Stimulated activated CD4-positive, alpha-beta T cell treated with anti-CD3 and anti-CD28 coated beads, TNF-alpha, amount 100 ng/mL, for 48 hours (primary cell): ENCODE measurements at places on chromosomes 4 and X.

GRCh38 chrX:41718481-41719235, 5.3 kb upstream of the GPR82 start:
- no peak for DNase-seq

GRCh38 chr4:38223782-38224236, 263.6 kb downstream of the PTTG2 start:
- DNase-seq = no peak

DNA sequence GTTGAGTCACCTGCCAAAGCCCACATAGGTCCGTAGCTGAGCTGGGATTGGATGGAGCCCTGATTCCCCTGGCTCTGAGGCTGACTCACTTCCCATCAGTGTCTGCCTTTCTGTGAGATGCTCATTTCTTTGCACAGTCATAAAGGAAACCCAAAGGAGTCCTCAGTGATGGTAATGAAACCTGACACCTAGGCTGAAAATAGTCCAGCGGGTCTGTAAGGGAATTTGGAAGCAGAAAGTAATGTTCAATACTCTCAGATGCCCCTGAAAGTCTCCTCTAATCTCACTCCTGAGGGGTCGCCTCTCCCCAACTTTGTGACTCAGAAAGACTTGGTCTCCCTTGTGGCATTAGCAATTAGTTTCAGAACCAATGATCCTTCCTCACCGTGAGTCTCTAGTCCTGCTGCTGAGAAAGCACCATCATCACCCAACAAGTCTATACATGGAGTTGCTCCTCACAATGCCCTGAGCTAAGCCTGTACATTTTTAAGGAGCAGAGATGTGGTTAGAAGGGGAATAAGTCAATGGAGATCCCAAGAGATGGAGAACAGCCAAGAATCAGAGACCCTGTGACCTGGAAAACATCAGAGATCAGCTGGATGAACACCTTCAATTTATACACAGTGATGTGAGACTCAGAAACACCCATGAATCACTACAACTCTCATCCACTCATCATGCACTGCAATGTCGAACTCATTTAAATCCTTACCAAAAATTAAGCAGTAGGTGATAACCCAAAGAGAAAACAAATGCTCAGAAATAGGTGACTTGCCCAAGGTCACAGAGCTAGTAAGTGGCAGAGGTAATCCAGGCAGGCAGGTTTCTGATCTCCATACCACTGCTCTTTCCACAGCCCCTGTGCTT, 219.0 kb upstream of the CPEB2 start:
- DNase-seq = peak; percentile 21

DNA sequence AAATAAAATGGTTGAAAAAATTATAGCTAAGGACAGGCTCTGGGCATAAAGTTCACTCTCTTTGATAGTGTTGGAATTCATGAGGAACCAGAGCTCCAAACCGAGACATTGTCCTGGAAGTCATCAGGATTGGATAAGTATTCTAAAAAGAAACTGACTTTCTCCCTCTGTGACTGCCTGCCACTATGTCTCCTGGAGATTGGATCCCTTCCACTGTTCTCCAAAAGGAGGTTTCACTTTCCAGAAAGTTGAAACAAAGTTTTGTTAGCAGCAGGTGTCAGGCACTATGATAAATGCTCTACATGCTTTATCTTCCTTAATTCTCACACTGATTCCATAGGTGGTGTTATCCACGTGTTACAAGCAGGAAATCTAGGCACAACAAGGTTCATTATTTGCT, 16.8 kb downstream of the BANK1 start:
- no peak for DNase-seq

DNA sequence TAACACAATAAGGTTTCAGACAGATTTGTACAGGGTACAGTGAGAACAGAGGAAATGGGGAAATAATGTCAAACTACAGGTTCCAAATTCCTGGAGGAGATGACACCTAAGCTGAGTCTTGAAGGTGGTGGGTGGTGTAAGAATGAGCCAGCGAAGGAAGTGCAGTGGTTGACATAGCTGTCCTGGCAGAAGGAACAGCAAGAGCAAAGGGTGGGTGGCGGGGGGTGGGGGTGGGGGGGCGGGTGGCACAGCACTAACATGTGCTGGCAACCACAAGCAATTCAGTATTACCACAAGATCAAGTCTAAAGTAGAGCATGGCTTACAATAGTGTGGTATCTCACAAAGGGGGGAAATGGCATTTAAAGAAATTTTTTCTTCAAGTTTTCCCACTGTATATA, 13.1 kb upstream of the G3BP2 start:
- DNase-seq = no peak

DNA sequence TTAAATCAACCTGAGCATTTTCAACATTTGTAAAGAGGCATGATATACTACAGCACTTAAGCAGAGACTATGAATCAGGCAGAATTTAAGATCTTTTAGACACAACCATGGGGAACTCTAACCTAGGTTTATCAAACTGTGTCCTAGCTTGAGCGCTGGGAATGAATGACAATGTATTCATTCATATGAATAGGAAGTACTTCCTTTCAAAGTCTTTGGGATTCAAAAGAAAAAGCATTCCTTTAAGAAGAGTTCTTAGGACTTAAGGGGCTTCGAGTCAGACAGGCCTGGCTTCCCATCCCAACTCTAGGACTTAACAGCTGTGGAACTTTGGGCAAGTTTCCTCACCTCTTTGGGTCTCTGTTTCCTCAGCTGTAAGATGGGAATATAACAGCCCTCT, 104.6 kb downstream of the ANAPC4 start:
- DNase-seq = no peak

DNA sequence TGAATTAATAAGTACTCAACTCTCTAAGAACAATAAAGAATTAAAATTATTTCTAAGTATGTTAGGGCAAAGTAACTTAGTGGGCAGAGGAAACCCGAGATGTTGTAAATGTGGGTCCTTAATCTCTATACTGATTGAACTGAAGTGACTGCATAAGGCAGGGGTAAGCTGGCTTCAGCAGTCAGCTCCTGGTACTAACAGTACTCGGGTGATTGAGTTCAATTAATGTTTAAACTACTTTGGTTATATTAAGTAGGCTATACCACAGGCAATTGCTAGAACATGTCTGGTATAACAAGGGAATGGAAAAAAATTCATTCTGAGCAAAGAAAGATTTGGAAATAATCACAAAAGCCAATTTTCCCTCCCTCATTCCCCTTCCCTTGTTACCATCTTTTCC, 90.7 kb downstream of the LNX1 start:
- DNase-seq = no peak

DNA sequence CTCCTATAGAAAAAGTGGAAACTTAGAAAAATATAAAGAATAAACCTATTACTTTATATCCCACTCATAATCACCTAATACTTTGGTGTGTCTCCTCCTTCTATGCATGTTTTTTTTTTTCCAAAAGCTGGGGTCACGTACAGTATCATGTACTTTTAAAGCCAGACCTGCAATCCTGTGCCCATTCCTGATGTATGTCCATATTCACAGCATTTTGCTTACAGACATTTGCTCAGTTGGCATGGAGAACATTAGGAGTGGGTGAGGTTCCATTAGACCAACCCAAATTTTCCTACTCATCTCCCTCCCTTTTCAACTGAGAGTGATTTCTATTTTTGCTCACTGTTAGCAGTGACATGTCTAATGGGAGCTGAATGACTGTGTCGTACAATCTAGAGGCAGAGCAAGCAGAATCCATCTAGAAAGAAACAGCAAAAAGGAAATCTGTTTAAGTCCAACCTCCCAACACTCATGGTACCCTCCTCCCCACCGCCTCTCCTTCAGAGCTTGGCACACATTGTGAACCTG, 195.6 kb upstream of the KLF3 start:
- no peak for DNase-seq

GRCh38 chr4:109699553-109700225, 3.6 kb downstream of the CASP6 start:
- DNase-seq = no peak

- DNase-seq = no peak
These were observed 14.6 kb downstream of the PLP1 start for GRCh38 chrX:103791228-103791627.

DNA sequence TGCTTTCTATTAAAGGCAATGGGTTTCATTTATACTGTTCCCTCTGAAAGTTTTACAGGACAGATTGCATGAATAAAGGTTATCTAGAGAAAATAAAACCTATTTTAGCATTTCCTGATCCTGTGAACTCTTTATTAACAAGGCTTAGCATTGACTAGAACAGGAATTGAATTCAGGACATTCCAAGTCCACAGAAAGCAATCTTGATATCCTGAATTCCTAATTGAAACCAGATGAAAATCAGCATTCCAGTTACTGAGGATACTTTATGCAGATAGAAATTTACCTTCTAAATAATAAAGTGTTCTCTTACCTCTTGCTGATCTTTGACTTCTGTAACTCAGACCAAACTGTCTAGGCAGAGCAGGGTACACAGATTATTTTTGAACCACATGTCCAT, 151.4 kb downstream of the ZNF518B start:
- DNase-seq = no peak

GRCh38 chrX:11770320-11770719, 12.3 kb downstream of the MSL3 start:
- no peak for DNase-seq

GRCh38 chr4:139207247-139207646, 30.2 kb upstream of the ELF2 start:
- no peak for DNase-seq

GRCh38 chr4:169658196-169658595, 37.8 kb downstream of the CLCN3 start:
- no peak for DNase-seq

DNA sequence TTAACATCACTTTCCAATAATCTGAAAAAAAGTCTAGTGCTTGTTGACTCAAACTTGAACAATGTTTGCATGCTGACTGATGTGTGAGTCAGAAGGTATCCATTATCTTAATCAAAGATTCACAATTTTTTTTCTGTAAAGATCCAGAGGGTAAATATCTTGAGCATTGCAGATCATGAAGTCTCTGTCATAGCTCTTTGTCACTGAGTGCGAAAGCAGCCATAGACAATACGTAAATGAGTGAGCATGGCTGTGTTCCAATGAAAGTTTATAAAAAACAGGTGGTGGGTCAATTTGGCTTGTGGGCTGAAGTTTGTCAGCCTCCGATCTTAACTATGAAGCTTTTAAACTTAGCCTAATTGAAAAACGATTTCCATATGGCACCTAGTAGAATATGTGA, 37.7 kb downstream of the NHS start:
- no peak for DNase-seq

- DNase-seq = no peak
These were observed 617.7 kb upstream of the SMIM31 start for GRCh38 chr4:164136180-164136616.

GRCh38 chrX:38982370-38982769, 181.1 kb downstream of the MID1IP1 start:
- no peak for DNase-seq

- DNase-seq = no peak
These were observed 27.2 kb downstream of the UPRT start for GRCh38 chrX:75301060-75301459.

- no peak for DNase-seq
These were observed 67.2 kb downstream of the TMEM131L start for GRCh38 chr4:153533387-153533786.

- DNase-seq = no peak
These were observed 103.0 kb upstream of the ENPP6 start for GRCh38 chr4:184320631-184321030.

DNA sequence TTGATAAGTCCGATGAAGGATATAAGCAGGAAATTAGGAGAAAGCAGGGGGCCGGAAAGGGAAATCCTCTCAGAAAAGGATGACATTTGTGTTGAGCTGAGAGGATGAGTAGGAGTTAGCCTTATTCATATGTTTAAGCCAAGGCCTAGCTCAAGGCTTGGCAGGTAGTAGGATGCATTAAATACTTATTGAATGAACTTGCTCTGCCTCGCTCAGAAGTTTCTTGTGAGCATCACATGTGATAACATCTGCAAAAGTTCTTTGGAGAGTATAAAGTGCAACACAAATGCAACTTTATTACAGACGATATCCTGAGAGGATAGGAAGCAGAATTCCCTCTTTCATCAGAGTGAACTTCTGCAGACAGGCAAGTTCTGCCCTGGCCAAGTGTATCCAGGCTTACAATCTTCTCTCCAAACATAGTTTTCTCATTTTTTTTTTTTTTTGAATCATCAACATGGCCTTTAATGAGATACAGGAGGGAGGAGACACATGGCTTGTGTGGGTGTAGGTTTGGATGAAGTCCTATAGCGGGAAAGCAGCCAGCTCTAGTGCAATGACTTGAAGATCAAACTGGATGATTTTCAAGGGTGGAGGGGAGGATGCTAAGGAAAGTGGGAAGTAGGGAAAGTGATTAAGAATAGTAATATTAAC, 48.1 kb downstream of the LUZP4 start:
- DNase-seq = no peak

GRCh38 chrX:147377728-147378127, 534.0 kb upstream of the FMR1 start:
- no peak for DNase-seq

DNA sequence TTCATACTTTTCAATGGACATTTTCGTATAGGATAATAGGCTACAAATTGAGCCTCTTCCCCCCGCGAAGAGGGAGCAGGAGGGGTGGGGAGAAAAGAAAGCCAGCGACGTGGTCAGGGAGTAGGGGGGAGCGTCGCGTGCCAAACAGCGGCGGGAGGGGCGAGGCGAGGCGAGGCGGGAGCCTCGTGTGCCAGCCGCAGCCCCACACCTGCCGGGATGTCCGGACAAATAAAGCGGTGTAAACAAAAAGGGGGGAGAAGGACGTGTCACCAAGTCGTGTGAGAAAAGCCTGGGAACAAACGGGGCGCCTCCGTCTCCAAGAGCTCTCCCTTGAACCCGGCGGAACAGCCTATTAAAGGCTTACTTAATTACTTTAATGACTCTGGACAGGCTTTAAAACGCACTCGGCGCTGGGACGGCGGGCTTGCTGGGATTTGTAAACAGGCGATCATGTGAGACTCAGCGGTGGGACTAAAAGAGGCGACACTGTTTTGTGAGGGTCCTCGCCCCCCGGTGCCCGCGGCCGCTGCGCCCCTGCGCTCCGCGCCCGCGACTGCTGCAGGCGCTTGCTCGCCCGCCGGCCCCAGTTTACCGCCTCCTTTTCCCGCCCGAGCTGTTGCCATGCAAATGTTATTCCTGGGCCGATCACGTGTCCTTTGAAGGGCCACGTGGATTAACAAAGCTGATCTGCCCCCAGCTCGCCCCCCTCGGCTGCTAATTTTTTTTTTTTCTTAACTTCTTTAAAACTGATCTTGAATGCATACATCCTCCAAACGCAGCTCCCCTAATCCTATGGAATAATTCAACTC, at the start of gene HELT:
TSS of gene HELT (plus strand) at position 527 of the 809 bp plus-strand sequence. CDS start 439 bp downstream, outside the sequence.
- DNase-seq = no peak

GRCh38 chr4:42489095-42489494, 91.8 kb downstream of the SHISA3 start:
- DNase-seq = no peak
